ENCODE measurements at places on chromosomes 11 and 22. TPM values are rescaled to one million over a fixed set of nuclear protein-coding genes. Genes with fewer than 3 reads are reported as not detected.

MEI1 gene
- 0.42 TPM for total RNA-seq

HMBS gene
- 2.0 TPM for total RNA-seq

DNA sequence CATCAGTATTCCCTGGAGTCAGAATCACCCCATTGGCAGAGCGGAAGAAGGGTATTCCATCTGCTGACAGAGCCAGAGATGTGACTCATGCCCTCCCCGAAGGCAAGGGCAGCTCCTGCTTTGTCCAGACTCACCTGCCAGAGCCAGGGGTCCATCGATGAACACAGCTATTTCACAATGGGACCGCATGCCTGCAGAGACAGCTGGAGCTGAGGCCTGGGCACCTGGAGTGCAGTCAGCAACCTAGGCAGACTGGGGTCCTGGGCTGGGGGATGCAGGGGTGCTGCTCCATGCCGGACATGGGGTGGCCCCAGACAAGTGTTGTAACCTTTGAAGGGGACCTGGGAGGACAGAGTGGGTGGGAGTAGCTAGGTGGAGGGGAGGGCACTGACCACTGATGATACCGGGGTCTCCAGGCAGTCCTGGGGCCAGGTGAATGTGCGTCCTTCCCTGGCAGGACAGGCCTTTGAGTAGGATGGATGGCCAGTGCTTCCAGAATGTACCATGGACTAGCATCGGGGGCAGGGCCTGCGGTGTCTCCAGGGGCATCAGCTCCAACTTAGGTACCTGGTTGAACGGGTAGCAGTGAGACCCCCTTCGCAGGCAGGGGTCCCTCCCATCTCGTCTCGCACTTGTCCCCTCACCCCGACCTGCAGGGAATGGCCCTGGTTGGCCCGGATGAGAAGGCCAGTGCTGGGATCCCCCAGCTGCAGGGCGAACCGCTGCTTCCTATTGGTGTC, 1.7 kb downstream of the TRPT1 start:
- peak; percentile 76 for DNase-seq

DERL3 gene
- 0.57 TPM for total RNA-seq
